ENCODE measurements at places on chromosomes 4 and X.

GRCh38 chr4:150584111-150584915, 2.4 kb downstream of the MAB21L2 start:
- DNase-seq, result no peak

GRCh38 chr4:99564921-99565320, 1.1 kb upstream of the TRMT10A start:
- DNase-seq, result no peak

DNA sequence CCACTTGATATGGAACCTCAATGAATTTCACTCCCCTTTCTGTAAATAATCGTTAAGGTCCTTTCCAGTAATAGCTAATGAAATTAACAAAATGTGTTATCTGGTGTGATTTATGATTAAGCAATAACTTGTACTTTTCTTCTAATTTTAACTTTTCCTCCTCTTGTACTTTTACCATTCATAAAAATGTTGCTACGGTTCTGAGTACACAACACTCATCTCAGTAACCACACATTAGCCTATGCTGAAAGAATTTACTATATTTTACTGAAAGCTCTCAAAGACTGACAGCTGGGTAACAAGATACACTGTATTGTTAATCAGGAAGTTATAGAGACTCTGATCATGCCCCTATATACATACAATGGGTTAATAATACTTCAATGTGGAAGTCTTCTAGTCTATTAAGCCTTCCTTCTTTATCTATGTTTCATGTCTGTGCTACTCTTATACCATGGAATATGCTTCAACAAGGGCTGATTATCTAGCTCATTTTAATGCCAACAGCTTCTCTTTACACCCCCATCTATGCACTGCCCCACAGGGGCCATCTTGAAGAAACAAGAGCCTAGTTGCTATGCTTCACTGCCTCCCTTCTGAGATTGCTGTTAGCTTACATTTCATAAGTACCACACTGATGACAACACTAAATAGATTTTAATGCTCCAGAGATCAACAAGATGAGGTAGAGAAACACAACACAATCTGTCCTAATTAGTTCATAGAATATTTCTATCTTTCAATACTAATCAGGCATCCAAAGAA, 39.1 kb downstream of the LAMP2 start:
- no peak for DNase-seq

DNA sequence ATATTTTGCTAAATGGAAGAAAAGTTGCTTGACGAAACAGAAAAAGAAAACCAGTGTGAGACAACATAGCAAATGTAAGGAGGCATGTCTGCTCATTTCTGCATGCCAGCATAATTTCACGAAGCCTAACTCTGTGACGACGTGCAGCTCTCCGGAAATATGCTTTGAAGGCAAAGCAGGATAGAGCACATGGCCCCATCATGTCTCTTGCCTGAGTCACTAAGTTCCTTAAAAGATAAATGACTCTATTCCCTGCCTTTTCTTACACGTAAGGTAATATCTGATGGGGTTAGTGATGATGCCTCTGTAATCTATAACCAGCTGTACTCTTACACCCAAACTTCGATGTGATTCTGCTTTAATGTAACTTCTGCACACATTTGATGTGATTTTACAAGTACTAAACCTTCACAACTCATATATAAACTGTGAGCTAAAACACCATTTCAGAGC, 64.5 kb downstream of the ANXA3 start:
- DNase-seq, result no peak

DNA sequence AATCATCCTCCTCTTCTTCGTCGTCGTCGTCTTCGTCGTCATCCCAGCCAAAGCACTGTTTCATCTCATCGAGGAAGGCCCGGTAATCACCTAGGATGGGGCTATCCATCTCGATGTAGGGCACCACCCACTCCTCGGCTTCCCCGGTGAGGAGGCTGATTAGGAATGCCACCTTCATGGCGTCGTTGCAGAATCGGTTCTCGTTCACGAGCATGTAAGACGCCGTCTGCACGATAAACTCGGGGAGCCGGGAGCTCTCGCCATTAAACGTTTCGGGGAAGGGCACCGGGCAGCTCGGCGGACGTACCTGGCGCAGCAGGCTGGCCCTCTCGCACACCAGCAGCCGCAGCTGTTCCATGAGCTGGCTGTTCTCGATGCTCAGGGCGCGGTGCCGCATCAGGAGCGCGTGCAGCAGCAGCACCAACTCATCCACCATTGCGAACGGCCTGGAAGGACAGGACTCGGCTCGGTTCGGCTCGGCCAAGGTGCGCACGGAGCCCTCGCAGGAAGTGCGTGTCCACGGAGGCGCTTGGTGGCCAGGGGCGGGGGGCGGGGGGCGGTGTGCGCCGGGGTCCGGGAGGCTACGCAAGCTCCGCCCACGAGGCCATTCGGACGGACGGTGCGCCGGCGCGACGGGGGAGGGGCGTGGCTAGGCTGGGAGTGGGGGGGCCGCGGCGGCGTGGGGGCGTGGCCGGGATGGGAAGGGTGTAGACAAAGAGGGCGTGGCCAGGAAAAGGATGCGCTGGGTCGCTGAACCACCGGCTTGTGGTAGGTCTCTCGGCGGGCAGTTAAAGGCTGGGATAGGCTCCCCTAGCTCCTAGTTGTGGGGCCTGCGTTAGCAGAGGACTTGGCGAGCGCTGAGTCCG, at the start of gene LDOC1:
TSS of gene LDOC1 (minus strand) at position 544 of the 866 bp plus-strand sequence. CDS start at position 436, 108 bp downstream.
- peak; percentile 45 for DNase-seq

GRCh38 chrX:40170830-40171512, 73.2 kb upstream of the BCOR start:
- DNase-seq, result no peak

DNA sequence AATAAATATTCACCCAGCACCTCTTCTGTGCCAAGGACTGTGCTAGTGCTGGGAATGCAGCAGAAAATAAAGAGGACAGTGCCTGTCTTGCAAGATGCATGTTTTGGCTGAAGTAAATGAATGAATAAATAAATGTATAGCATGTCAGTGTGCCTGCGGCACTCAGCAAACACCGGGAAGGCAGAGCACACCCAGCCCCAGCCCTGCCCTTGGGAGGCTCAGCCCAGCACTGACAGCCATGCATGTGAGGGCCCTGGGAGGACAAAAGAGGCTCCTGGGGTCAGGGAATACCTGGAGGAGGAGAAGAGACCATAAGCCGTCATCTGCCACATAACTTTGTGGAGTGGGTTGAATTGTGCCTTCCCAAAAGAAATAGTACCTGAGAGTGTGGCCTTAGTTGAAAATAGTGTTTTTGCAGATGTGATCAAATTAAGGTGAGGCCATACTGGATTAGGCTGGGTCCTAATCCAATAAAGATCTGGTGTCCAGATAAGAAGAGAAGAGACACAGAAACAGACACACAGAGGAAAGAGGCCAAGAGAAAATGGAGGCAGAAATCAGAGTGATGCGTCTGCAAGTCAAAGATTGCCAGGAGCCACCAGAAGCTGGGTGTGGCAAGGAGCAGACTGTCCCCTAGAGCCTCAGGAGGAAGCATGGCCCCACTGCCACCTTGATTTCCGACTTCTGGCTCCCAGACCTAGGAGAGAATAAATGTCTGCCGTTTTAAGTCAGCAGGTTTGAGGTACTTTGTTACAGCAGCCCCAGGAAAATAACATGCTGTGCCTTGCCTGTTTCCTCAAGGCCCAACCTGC, 16.3 kb downstream of the C4orf50 start:
- DNase-seq, result no peak

DNA sequence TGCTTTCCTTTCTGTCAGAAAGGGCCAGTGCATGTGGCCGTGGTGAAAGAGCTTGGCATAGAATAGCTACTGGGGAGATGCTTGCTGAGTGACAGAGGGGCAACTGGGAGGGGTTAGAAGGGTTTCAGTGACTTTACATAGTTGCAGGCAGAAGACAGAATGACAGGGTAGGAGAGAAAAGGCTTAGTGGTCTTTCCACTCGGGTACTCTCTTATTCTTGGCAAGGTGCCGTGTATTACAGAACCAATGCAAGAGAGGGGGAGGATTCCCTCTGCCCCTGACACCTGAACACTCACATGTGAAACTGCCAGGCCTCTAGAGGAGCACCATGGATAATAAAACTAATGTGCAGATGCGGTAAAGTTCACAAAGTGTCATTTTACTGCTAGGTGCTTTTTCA, 228.2 kb downstream of the MGST2 start:
- DNase-seq, result no peak

- no peak for DNase-seq
These were observed 230.8 kb downstream of the INPP4B start for GRCh38 chr4:142615324-142615665.

GRCh38 chrX:15998350-15998749, 125.0 kb upstream of the GRPR start:
- no peak for DNase-seq

DNA sequence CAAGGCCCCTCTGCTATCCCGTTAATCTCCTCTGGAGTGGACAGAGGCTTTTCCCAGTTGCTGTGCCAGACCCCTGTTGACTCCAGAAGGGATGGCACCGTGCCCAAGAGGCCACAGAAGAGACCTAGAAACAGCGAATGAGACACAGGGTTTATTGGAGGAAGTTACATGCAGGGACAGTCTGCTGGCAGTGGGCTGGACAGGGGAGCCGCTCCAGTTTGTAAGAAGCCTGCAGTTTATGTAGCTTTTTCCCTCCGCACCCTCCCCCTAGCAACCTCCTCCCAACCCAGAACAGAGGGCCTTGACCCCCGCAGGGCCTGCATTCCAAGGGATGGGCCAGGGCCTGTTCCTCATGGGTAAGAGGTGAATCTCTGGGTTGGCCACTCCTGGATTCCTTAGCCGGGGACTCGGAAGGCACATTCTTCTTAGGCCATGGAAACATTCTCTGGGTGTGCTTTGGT, 216.8 kb upstream of the PSAPL1 start:
- no peak for DNase-seq

DNA sequence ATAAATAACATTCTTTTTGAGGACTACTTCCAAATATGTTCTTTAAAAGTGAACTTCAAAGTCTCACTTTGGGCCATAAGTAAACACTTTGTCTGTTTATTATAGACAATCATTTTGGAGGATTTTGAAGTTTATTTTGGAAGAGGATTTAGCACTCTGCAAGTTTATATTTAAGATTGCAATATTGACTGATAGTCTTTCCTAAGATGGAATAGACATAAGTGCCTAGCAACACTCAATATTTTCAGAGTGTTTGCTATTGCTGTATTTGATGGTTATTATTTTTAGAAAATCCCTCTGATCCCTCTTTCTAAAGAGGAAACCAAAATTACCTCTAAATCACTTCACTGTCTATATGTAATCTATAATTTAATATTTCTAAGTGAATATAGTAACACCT, 42.8 kb upstream of the MAD2L1 start:
- DNase-seq, result no peak

GRCh38 chr4:79255793-79256192, 70.1 kb downstream of the NAA11 start:
- no peak for DNase-seq

- DNase-seq, result no peak
These were observed 11.2 kb downstream of the C1QTNF7 start for GRCh38 chr4:15438939-15439524.

- no peak for DNase-seq
These were observed 66.2 kb downstream of the FHIP1A start for GRCh38 chr4:151475035-151475714.

DNA sequence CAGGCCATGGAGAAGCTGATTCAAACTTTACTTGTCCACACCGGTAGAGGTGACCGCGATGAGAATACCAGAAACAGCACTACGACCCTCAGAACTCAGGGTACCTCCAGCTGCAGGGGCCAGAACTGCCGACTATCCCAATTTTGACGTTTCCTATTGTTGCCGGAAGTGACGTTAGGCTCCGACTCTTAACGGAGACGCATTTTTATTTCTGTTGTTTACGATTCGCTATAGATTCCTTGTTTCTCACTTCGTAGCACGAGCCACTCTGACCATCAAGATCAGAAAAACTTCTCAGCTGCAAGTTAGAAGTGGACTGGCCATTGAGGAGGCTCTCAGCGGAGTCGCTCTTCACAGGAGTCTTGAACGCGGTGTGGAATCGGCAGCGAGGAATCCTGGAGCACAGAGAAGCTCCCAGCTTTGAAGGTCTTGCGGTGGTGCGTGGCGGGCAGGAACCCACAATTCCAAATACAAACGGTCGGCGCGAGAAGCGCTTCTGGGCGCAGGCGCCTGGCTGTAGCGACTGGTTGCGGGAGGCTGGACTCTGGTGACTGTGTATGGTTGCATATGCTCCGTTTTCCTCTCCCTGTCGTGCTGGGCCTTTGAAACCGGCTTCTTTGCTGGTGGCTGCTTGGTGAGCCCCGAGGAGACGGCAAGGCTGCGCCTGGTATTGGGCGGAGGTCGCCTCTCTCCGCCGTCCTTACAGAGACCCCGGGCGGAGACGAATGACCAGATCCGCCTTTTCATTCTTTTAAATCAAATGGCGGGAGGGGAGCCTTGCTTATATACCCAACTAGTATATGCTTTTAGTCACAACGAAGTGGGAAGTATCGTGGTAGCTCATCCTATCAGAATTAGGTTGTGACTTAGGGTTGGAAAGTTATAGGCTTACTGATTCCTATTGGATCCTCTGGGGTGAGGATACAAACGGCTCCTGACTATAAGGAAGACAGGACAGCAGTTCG, at the start of the genes CEP44 and FBXO8:
TSS of gene CEP44 (plus strand) at position 405 of the 965 bp plus-strand sequence. CDS start 15,211 bp downstream, outside the sequence.
TSS of gene FBXO8 (minus strand) at position 161 of the 965 bp plus-strand sequence. CDS start 20,575 bp downstream, outside the sequence.
- peak; percentile 63 for DNase-seq

DNA sequence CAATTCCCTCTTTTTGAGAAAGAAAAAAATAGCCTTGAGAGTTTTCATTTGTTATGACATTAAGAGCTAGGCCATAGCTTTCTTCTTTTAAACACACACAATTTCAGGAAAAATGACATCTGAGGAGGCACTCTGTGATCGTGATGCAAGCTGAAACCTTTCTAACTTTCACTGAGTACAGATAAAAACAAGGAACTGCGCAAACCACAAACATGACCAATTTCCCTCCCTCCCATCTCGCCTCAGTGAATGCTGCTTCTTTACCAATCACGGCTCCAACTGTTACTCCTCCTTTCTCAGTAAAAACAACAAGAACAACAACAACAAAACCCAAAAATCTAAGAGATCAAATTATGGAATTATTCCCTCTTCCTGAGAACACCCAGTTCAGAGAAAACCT, 626.8 kb downstream of the TLL1 start:
- no peak for DNase-seq

- DNase-seq, result no peak
These were observed 338.2 kb upstream of the PABPC4L start for GRCh38 chr4:134539729-134540231.

DNA sequence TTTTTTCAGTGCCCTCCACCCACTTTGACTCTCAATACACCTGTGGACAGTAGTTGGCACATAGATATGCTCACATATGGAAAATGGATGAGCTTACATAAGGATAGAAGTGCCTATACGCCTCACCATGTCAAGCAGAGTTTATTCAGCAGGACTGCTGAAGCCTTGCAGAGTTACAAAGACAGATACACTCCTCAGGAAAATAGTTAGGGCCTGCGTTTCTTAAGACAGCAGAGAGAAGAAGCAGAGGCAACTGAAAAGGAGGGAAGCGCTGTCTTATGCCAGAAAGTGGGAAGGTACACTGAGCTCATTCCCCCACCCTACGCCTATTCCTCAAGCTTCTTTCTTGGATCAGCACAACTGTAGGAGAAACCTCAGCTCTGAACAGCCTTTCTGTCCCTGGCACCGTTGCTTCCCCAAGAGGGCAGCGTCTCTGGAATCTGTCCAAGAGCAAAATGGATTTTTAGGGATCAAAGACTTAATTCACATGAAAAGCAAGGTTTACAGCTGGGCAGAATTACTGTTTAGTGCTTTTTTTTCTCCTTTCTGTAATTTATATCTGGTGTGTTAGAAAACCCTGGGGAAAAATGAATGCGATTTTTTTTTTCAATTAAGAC, 37.3 kb upstream of the MBTPS2 start:
- DNase-seq, result no peak
